ENCODE measurements at places on chromosomes 5 and 9.

GRCh38 chr5:59624898-59625297, 268.6 kb downstream of the PDE4D start:
- no peak for DNase-seq

DNA sequence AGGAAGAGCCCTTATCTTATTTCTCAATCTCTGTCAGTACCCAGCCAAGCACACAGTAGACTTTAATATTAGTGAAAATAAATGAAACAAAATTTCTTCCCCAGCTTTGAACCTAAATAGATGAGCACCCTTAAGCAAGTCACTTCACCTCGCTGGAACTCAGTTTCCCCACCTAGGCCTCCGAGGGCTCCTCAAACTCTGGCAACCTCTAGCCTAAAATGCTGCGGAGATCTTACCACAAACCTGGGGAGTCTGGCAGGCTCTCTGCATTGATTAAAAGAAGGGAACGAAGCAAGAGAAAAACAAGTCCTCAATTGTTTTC, 326 bp downstream of the RIGI start:
- no peak for DNase-seq

- DNase-seq = peak; percentile 42
Measured at GRCh38 chr9:89602978-89603766, 1.6 kb upstream of the GADD45G start.

DNA sequence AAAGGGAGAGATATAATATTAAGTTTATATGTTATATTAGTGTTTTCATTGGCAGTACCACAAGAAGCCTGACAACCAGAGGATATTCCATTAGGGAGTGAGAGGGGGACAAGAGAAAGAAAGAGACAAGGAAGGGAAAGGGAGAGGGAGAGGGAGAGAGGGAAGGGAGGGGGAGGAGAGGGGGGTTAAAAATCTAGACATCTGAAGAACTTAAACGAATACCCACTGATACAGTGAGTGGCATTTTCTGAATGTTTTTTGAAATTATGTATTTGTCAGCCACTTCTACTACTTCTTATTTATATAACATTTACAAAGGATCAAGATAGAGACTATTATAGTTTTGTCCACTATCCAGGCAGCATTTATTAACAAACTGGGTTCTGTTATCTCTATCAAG, 11.6 kb upstream of the CEP120 start:
- DNase-seq = no peak

DNA sequence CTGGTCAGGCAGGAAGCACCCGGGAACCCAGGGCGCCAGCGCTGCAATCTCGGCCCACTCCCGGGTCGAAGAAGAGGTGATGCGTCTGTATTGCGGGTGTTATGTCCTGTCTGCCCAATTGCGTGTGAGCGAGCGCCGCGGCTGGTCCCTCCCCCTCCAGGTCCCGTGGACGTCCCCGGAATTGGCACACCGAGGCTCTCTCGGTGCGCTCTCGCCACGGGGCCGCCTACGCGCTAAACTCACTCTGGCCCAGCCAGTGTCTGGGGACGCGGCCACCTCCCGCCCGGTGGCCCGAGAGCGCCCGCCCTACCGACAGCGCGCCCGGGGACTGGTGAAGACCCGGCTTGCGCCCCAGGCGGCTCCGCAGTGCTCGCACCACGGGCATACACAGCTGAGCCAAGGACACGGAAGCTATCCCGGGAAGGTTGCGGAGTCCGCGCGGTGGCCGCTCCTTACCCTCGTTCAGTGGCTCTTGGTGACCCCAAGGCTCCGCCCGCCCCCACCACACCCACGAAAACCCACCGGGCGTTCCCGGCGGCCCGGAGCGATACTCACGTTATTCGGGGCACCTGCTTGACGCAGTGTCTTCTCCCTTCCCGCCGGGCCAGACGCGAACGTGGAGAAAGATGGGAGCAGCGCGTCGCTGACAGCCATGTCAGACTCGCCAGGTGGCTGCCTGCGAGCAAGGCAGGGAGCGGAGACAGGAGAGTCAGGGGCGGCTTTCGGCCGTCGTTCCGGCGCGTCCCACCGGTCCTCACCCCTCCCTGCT, 1.0 kb downstream of the KLF4 start:
- peak; percentile 65 for DNase-seq

DNA sequence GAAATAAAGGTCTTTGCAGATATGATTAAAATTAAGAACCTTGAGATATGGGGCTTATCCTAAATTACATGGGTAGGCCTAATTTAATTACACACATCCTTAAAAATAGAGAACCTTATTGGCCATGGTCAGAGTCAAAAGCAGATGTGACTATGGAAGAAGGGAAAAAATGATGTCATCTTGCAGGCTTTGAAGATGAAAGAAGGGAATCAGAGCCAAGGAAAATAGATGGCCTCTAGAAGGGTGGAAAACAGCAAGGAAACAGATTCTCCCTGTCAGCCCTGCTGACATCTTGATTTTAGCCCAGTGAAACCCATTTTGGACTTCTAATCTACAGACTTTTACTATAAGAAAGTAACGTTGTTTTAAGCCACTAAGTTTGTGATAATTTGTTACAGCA, 37.6 kb upstream of the KCNN2 start:
- no peak for DNase-seq

GRCh38 chr9:127832248-127832647, 22.2 kb downstream of the ENG start:
- DNase-seq = no peak

DNA sequence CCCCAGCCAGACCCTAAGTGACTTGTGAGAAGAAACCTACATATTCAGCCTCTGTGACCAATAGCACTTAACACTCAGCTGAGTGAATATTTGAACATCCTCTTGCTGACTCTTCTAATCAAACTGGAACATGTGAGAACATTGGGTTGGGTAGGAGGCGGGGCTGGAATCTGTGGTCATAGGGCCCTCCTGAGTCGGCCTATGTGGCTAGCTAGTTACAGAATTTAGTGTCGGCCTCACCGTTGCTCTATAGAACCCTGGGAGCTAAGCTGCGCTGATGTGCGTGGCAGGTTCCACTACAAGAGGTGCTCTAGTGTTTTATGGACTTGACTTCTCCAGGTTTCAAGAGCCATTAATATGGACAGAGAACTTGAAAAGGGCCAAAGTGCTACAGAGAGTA, 138.8 kb downstream of the DROSHA start:
- no peak for DNase-seq

DNA sequence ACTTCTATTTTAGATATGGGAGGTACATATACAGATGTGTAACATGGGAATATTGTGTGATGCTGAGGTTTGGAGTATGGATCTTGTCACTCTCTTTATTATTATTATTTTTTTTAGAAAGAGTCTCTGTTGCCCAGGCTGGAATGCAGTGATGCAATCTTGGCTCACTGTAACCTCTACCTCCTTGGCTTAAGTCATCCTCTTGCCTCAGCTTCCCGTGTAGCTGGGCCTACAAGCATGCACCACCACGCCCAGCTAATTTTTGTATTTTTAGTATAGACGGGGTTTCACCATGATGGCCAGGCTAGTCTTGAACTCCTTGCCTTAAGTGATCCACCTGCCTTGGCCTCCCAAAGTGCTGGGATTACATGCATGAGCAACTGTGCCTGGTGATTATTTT, 138.4 kb upstream of the SLC28A3 start:
- DNase-seq = no peak

- peak; percentile 53 for DNase-seq
Measured at GRCh38 chr9:12748016-12748415, 26.8 kb upstream of the LURAP1L start.

- DNase-seq = peak; percentile 61
Measured at GRCh38 chr9:90433398-90433941, 209.2 kb downstream of the DIRAS2 start.

- no peak for DNase-seq
Measured at GRCh38 chr5:169895926-169896325, 84.4 kb downstream of the INSYN2B start.

All from foreskin keratinocyte (primary cell).